ENCODE measurements at places on chromosomes 13 and 19. TPM values are rescaled to one million over a fixed set of nuclear protein-coding genes. Genes with fewer than 3 reads are reported as not detected.

ATXN8OS gene
- total RNA-seq = not detected

CFAP97D2 gene
- not detected for total RNA-seq

- peak; percentile 95 for DNase-seq
These were observed at the start of gene ZIC5 for GRCh38 chr13:99971576-99972189. Gene ZIC5, minus strand, starts transcription at chr13:99971767. Its CDS starts 164 bp downstream, at chr13:99971603.

DNA sequence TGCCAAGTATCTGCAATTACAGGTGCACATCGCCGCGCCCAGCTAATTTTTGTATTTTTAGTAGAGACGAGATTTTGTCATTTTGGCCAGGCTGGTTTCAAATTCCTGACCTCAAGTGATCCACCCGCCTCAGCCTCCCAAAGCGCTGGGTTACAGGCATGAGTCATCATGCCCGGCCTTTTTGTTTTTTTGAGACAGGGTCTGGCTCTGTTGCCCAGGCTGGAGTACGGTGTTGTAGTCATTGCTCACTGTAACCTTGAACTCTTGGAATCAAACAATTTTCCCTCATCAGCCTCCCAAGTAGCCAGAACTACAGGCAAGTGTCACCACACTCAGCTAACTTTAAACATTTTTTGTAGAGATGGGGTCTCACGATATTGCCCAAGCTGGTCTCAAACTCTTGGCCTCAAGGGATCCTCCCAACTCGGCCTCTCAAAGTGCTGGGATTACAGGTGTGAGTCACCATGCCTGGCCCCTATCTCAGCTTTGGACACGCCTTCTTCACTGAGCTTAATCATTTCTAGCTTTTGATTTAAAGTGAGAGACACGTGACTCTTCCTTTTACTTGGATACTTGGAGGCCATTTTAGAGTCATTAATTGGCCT is 4.0 kb upstream of the IRGC start:
- DNase-seq = no peak

All from chondrocyte (in vitro differentiated cells).